ENCODE measurements at places on chromosomes 4 and X.

DNA sequence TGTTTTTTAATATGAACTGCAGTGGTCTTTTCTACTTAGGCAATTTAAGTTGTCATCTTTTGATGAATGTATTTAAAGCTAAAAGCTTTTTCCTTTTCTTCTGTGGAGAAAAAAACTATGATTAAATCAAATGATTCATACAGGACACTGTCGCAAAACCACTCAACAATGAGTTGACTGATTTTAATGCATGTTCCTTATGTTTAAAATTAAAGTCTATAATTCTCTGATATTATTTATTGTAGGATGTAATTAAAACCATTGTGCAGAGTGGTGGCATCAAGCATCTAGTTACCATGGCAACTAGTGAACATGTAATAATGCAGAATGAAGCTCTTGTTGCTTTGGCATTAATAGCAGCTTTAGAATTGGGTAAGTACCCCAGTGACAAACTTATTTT is 172.5 kb downstream of the RAP1GDS1 start:
- no peak for DNase-seq

DNA sequence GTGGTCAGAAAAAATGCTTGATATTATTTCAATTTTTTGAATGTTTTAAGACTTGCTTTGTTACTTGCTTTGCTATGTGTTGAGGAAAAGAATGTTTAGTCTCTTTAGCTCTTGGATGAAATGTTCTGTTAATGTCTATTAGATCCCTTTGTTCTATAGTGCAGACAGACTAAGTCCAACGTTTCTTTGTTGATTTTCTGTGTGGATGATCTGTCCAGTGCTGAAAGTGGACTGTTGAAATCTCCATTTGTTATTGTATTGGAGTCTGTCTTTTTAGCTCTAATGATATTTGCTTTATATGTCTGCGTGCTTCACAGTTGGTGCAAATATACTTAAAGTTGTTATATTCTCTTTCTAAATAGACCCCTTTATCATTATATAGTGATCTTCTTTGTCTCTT is 220.6 kb downstream of the GUCY2F start:
- no peak for DNase-seq

GRCh38 chr4:47101453-47101852 is 70.1 kb downstream of the GABRB1 start:
- no peak for DNase-seq

DNA sequence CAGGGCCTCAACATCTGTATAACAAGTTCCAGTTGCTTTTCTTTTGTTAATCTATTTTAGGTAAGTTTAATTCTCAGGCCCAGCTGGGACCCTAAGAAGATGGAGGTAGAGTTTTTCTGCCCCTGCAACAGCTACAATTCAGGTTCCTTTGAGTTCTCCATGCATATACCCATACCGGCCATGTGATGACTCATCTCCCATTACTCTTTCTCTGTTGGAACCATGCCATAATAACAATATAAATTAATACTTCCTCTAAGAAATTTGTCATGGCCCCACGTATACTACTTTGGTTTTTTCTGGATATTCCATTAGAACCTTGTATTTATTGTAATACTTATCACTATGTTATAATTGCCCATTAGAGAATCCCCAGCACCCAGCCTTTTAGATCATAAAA is 1.3 kb upstream of the INTU start:
- DNase-seq = peak; percentile 36

DNA sequence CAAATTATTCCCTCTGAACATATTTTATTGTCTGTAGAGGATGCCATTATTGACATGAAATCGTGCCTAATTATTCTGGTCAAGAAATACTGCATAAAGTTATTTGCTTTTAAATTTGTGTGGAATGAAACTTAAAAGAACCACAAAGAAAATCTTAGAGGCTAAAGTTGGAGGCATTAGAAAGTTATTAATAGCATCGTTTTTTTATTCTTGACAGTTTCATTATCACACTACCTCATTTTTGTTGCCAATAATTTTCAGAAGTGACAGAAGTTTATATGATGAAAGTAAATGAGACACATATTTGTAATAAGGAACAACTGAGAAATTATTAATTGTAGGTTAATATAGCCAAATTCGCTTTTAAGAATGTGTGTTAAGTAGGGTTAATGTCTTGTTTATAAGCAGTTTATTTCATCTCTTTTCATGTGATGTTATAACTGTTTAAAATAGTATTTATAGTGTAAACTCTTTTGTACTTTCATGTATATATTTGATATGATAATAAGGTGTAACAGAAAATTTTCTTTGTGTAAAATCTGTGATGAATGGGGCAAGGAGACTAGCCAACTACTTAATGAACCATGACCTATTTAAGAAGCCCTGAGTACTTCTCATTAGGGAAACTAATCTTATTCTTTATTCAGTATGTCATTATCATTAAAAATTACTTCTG is 54.5 kb upstream of the GRIA2 start:
- DNase-seq = no peak

DNA sequence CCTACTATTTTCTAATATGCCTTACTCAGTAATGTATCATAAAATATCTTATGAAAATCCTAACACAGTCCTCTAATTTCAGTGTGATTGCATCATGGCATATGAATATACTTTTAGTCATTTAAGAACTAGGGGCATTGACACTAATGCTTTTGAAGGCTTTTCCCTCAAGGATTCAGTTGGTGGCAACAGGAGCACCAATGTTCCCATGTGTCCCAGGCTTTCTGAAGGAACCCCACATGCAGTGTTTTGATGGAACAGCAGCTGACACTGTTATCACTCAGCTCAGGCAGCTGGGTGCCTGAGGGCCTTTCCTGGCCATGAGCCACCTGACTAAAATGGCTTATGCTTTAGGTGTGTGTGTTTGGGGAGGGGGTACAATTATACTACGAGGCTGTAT is 348.3 kb downstream of the ARHGAP24 start:
- peak; percentile 64 for DNase-seq

DNA sequence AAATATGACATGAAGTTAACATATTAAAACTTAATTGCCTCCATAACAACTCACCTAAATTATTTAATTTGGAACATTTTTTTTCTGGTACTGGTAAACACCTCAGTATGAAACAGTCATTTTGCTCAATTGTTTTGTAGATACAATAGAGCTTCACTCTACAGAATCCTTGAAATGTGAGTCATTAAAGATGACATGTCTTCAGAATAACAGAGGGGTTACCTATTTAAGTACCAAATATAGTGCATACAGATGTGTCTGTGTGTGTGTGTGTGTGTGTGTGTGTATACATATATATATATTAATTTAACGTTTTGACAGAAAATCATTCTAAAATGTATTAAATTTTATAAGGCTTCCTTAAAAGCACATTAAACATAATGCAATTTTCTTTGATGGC is 297.6 kb downstream of the INPP4B start:
- DNase-seq = no peak

DNA sequence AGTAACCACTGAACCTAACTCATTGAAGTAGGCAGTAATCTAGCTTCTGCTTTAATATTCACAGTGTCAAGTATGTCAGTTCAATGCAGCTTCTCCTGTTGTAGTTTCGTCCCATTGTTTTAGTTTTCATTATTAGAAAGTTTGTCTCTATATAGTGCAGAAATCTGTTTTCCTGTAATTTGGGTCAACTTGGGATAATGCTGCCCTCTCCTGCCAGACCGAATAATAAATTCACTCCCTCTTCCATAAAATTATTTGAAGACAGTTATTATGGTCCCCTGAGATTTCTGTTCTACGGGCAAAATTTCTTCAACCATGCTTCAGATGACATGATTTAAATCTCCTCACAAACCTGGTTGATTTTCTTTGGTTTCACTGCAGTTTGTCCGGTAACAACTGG is 4.6 kb upstream of the LUZP4 start:
- DNase-seq = no peak

DNA sequence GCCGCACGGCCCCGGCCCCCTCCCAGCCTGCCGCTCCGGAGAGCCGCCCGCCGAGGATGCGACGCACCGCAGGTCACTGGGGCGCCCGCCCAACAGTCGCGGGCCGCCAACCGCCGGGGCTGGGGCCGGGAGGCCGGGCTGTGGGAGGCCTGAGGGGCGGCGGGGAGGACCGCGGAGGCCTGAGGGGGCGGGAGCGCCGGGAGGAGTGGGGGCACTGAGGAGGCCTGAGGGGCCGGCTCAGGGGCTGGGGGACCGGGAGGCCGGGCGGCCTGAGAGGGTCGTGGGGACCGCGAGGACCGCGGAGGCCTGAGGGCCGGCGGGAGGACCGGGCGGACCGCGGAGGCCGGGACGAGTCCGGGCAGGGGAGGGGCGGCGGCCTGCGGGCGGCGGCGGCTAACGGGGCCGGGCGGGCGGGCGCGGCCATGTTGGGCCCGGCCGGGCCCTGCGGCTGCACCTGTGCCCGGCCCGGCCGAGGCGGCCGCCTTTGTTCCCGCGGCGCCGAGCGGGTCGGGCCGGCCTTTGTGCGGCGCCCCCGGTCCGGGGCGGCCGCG is 353 bp downstream of the NSD2 start:
- peak; percentile 14 for DNase-seq

GRCh38 chr4:16826406-16826910 is 72.0 kb downstream of the LDB2 start:
- no peak for DNase-seq

DNA sequence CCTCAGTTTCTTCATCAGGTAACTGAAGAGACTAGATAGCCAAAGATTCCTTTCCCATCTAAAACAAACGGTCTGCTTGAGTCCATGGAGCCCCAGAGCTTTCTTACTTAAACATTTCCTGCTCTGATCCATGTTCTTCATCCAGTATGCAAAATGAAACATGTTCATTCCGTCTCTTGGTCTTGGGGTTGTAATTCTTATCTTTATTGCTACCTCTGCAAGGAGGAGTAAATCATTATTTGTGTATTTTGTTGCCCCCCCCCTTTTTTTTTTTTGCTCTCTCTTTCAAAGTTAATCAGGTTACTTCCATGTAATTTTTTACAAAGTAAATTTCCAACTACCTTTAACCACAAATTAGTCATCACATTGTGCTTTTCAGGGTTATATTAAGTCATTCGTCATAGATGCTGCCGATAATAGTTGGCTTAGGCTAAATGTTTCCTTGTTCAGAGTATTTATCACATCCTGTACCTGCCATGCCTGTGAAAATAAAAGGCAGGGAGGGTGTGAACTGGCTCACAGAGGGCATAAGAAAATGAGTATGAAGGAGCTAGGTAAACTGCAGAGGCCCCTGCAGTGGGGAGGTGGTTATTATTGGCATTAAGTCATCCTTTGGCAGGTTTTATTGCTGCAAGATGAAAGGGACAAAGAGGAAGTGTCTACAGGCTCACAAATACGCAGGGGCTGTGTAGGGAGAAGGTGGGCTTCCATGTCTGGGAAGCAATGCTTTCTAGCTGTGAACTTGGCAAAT is 76.7 kb upstream of the HS3ST1 start:
- DNase-seq = no peak

- DNase-seq = no peak
Observed at GRCh38 chrX:139192386-139192961, 338.1 kb upstream of the F9 start.

DNA sequence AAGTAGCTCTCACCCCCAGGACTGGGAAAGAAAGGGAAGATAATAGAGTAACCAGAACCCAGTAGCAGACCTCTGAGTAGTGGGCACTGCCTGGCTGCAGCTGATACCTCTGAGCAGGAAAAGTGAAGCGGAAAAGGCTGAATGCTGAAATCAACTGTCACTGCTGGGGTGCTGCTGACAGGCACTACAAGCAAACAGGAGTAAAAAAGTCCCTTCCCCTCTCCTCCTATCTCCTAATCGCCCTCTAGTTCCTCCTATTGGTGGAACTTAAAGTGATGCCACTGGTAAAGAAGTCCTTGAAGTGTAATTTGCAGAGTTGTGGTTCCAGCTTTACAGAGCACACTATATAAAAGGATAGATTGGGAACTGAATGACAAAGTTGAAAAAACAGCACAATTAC is 32.8 kb upstream of the GLRB start:
- peak; percentile 48 for DNase-seq

DNA sequence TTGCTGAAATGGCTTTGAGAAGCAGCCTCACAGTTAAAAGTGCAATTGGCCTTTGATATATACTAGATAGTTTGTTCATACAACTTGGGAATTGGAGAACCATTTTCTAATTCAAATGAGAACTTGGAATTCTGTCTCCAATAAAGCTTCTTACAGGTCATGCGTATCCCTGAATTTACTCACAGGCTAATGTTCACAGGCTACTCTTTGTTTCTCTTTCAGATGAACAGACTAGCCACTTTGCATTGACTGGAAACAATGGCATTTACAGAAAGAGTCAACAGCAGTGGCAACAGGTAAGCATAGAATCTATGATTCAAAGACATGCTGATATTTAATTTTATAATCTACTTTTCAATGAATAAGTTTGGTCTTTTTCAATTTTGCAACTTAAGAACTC is 13.5 kb downstream of the AFF1 start:
- DNase-seq = no peak

DNA sequence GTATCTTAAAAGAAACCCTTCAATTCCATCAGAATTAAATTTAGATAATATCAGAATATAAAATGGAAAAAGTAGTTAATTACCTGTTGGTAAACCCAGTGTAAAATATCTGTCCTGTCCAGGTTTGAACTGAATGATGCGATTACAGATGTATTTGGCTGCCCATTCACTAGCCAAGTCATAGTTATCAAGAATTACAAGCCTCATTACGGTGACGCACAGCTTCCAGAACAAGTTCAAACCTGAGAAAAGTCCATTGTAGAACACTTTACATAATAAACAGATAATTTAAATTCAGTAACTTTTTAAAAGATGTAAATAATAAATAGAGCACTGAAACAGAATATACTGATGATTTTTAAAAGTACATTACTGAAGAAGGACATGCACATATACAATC is 4.4 kb downstream of the GNPDA2 start:
- no peak for DNase-seq

- DNase-seq = no peak
Observed at GRCh38 chr4:173680278-173680677, 150.2 kb upstream of the HAND2 start.

DNA sequence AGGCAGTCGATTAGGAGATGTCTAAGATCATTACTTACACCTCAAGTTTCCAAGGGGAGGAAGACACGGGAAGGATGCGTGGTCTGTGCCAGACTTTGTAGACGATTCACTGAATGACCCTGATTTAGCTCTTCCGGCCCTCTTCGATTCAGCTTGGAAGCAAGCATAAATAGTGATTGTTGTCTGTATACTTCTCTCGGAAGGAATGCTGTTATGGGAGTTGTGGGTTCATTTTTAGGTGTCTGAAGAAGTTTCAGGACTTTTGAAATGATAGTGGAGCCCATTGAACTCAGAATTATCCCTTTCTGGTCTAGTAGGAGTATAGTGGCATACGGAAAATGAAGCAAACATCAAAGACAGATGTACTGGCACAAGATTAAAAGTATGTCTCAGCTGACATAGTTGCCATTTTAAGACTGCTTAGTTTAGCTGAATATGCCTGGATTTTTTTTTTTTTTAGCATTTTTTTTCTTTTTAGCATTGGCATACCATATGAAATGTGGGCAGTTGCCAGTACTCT is 1.0 kb upstream of the ANKRD17 start:
- peak; percentile 30 for DNase-seq

Measured in fibroblast of skin of abdomen (primary cell).